Stimulated activated CD8-positive, alpha-beta memory T cell treated with anti-CD3 and anti-CD28 coated beads, Interleukin-4, amount 100 ng/mL, for 48 hours (primary cell): ENCODE measurements at places on chromosomes 16 and 17.

DNA sequence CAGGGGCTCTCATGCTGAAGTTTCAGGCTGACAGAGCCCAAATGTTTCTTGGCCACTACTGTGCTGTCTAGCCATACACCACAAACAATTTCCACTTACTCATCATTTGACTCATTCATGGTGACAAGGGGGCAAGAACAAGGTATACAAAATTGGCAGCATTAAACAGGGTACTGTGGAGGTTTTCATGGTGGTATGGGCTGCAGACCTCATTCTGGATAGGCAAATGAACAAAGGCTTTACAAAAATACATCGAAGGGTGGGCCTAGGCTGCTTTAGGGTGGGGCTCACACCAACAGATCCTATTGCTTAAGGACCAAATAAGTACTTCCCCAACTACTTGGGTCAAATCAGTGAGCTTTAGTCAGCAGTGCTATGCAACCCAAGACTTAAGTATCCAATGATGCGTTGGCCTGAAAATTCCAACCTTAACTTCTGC lies 53.0 kb downstream of the N4BP1 start:
- DNase-seq: peak; percentile 40

GRCh38 chr17:42286411-42287221 lies 1.7 kb upstream of the STAT5A start:
- peak; percentile 30 for DNase-seq

DNA sequence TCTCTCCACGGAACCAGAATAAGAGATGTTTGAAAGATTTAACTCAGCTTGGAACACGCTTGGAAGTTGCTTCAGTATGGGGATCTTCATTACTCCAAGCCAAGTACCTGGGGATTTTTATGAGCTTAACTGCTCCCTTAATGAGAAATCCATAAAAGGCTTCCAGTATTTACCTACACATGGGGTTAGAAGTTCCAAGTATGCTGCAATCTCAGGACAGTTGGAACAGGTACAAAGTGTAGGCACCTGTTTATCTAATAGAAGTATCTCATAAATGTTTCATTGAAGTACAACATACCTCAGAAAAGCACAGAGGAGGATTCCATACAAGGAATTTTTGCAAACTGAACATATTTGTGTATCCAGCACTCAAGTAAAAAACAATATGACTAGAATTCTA lies 161.6 kb upstream of the PIRT start:
- DNase-seq: no peak

- no peak for DNase-seq
Observed at GRCh38 chr17:3017936-3018335, 45.5 kb downstream of the OR1D5 start.

GRCh38 chr17:2595716-2596115 lies 2.3 kb downstream of the PAFAH1B1 start:
- DNase-seq: no peak

GRCh38 chr16:57846078-57846697 lies 43.9 kb upstream of the KIFC3 start:
- DNase-seq: no peak

DNA sequence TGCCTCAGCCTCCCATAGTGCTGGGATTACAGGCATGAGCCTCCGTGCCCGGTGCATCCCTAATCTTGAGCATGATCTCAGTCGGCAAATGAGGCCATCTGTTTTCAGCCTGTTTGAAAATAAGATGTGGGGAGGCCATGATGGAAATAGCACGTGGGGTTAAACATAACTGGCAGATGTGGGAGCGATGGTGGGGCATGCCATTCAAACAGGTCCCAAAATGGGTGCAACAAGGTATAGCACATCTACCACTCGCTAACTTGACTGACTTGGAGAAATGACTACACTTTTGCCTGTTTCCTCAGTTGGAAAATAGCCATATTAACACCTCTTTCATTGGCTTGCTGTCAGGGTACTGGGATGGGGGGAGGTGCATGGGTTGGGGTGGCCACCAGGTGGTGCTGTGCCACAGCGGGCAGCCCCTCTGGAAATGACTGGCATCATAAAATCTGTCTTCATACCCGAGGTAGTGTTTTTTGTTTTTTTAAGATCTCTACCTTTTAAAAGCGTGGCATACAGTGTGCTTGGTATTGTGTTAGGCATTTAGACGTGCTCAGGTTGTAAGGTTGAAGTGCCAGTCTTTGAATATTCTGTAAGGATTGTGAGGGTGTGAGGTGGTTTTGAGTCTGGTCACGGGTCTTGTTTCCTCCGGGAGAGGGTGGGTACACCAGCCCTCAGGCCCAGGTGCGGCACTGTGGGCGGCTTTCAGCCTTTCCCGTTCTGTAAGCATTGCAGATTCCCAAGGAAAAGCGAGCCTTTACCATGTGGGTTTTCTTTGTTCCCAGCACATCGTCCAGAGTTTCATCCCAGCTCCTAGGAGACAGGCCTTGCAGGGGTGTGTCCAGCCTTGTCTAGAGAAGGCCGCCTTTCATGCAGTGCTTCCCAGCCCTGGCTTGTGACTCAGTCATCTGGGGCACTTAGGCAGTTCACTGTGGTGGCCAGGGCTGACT lies 2.9 kb upstream of the TTYH2 start:
- peak; percentile 87 for DNase-seq

DNA sequence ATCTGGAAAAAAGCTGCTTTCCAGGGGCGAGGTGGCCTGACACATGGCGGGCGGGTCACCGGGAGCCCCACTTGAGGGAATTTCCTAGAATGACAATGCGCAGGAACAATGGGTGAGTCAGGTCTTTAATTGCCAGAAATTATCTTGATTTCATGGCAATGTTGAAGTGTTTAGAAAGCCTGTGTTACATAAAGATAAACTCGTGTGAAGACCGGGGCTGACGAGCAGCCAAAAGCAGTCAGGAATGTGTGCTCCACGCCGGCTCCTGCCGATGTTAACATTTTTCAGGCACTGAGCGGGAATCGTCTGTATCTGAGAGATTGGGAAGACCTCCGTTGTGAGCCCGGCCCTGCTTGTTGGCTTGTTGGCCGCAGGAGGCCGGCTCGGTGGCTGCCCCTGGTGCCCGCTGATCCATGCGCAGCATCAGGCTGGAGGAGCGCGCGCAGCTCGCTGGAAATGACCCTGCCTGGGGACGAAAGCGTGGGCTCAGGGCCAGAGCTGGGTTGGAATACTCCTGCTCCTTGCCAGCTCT lies 353.1 kb downstream of the FOXL1 start:
- DNase-seq: no peak

DNA sequence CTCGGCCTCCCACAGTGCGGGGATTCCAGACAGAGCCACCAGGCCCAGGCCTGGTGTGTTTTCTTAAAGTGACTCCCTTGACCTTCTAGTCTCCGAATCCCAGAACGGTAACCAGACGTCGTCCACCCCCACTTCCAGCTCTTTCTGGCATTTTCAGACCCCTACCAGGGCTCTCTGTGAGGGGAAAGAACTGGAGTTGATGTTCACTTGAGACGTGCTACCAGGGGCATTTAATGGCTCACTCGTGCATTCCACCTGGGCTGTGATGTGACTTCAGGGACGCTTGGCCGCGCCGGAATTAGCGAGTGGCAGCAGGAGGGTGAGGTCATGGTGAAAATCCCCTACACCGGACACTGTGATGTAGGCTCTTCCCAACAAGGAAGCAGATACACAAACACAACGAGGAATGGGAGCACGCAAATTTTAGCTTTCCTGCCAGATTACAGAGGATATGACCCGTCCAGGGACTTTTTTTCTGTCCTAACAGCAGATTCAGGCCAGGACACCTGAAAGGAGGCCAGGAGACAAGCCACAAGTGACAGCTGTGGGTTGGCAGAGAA lies 1.1 kb upstream of the GNA13 start:
- no peak for DNase-seq

DNA sequence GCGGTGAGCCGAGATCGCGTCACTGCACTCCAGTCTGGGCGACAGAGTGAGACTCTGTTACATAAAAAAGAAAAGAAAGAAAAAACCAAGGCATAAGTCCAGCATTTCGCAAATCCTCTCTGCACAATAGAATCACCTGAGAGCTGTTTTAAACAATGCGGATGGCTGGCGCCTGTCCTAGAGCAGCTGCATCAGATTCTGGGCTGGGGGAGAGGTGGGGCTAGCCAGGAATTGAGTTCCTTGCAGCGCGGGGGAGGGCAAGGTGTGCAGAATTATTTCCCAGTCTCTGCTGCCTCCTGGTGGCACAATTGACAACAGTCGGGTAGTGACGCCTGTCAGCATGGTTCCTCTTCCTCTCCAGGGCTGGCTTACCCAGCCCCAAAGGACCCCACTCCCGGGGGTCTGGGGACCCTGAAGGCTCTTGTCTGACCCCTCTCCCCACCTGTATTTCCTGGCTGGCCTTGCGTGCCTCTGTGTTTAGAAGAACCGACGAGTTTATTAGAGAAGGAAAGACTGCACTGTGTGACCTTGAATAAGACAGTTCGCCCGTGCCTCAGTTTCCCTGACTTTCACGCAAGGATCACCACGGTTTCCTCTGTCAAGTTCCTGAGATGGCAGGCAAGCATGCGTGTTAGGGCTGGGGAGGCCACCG lies 41.1 kb upstream of the PLCG2 start:
- peak; percentile 91 for DNase-seq

- no peak for DNase-seq
Observed at GRCh38 chr16:29912087-29912486, 11.8 kb downstream of the ASPHD1 start.

GRCh38 chr16:70777973-70778406 lies 23.0 kb downstream of the VAC14 start:
- no peak for DNase-seq

DNA sequence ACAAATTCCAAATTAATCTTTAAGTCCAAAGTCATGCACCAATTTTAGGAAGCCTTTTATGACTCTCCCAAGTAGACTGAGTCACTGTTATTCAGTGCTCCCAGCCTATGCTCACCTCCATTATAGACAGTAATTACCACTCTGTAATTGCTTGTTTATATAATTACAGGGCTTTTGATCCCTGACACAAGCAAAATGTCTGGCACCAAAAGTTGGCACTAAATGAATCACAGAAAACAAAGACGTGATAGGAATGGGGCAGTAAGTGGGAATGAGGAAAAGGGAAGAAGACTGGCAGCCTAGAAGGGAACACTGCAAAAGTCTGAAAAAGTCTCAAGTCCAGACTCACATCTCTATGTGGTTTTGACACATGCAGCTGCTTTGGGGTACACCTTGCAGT lies 94.1 kb downstream of the SLC39A11 start:
- no peak for DNase-seq

GRCh38 chr17:3506054-3506453 lies 30.3 kb downstream of the ASPA start:
- no peak for DNase-seq

DNA sequence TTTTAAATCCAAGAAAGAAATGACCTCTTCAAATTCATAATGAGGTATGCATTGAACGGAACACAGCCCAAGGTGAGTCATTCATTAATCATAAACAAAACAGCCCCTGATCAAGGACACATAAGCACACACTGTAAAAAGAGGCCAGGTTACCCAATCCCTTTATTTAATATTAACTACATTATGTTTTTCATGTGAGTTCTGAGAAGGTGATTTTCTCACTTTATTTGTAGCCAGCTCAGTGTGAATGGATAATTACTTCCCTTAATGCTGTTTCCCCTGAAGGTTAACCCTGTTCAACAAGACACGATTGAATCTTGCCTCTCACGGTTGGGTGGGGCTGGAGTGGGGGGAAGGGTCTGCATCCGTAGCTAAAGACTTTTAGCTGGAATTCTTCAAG lies 257.3 kb upstream of the SALL1 start:
- DNase-seq: no peak

- DNase-seq: no peak
Observed at GRCh38 chr16:85720302-85720637, 30.6 kb downstream of the C16orf74 start.

- no peak for DNase-seq
Observed at GRCh38 chr16:57914244-57915173, 56.4 kb downstream of the CNGB1 start.

DNA sequence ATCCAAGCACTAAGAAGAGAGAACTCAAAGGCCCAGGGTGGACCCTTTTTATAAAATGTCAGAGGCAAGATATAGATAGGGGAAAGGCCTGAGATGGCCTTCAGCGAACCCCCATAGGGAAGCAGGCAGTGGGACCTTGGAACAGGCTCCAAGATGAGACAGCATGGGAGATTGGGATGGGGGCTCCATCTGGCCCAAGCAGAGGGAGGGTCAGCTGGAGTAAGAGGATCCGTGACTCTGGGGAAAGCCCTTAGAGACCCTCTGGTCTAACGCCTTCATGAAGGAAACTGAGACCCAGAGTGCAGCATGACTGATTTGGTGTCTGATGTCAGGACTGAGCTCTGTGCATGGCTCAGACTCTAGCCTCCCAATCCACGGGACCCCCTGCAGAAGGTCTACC lies 30.8 kb downstream of the C17orf100 start:
- DNase-seq: no peak

DNA sequence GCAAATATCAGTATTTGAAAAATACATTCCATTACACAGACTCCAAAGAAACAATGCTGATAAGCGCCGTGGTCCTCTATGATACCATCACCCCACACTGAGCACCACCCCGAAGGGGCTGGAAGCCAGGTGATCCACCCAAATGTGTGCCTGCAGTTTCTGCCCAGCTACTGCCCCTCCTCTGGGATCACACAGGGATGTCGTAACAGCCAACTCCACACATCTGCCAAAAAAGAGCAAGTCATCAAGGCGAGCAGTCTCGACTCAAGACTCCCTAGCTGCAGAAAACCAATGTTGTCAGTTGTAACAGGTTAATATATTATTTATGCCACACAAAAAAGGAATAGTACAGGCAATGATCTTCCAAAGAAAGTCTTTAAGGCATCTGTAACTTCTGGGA lies 21.0 kb downstream of the CYB5D2 start:
- DNase-seq: no peak

- DNase-seq: peak; percentile 59
Observed at GRCh38 chr17:42678951-42679491, 2.2 kb upstream of the PLEKHH3 start.

GRCh38 chr17:46773221-46773605 lies 45.3 kb downstream of the WNT3 start:
- no peak for DNase-seq

- no peak for DNase-seq
Observed at GRCh38 chr17:44191941-44192496, 5.2 kb downstream of the TMUB2 start.

DNA sequence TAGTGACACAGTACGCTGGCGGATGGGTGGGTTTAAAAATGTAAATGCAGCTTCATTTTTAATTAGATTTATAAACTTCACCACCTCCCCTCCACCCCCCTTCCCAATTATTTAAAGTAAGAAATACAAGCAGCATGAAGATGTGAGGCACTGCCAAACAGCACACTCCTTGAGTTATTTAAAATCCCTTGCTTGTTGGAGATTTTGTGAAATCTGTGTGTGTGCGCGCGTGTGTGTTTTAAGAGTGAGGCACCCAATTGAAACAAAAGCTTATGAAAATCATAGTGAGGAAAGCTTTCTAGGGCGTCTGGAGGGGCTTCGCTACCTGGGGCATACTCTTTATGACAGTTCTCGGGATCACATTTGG lies 219.6 kb upstream of the IRX3 start:
- no peak for DNase-seq

GRCh38 chr16:17364319-17365210 lies 106.2 kb downstream of the XYLT1 start:
- peak; percentile 50 for DNase-seq

- no peak for DNase-seq
Observed at GRCh38 chr16:89103156-89103555, 9.5 kb downstream of the ACSF3 start.

- DNase-seq: no peak
Observed at GRCh38 chr16:29903590-29903989, 3.3 kb downstream of the ASPHD1 start.

GRCh38 chr17:82981141-82981730 lies 98.2 kb upstream of the METRNL start:
- no peak for DNase-seq
